ENCODE measurements at places on chromosomes 12 and 14.

DNA sequence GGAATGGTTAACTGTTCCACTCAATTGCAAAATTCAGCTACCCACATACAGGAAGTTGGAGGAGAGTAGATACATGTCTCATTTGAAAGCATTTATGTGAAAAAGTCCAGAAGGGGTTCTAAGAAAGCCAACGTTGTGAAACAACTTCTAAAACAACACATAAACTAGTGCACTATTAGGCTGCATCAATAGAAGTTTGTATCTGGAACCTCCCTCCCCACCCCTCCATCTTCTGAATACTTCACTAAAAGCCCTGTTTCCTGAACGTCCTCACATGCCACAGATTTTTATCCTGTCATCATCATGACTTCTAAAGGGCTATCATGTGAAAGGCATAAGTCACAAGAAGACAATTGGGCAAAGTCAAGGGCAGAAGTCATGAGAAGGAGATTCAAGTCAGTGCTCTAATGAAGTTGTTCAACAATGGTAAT lies 5.5 kb downstream of the KRT79 start:
- DNase-seq = no peak

- no peak for DNase-seq
Observed at GRCh38 chr12:20523658-20524057, 155.3 kb downstream of the PDE3A start.

- DNase-seq = no peak
Observed at GRCh38 chr14:52112336-52113018, 43.6 kb upstream of the NID2 start.

- DNase-seq = peak; percentile 34
Observed at GRCh38 chr12:18224745-18225144, 36.6 kb upstream of the PIK3C2G start.

DNA sequence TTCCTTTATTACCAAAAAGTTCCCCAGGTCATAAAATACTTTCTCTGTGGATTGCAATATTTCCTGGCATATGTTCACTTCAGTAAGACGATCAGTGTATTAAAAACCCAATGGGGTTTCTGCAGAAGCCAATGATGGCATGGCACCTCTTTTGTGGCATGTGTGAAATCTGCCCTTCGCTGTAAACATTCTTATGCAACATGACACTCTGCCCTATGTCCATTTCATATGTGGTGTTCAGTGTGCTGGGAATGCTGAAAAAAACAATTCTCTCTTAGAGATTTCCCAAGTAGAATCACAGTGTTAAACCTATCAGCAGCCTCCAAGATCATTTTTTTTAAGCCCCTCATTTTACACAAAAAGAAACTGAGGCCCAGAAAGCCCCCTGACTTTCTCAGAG lies 2.3 kb upstream of the MYBPC1 start:
- DNase-seq = no peak

GRCh38 chr14:104387022-104388010 lies 192.2 kb upstream of the C14orf180 start:
- no peak for DNase-seq

- DNase-seq = no peak
Observed at GRCh38 chr14:60566101-60566500, 57.2 kb downstream of the SIX6 start.

GRCh38 chr14:51566831-51567582 lies 84.7 kb upstream of the FRMD6 start:
- no peak for DNase-seq

DNA sequence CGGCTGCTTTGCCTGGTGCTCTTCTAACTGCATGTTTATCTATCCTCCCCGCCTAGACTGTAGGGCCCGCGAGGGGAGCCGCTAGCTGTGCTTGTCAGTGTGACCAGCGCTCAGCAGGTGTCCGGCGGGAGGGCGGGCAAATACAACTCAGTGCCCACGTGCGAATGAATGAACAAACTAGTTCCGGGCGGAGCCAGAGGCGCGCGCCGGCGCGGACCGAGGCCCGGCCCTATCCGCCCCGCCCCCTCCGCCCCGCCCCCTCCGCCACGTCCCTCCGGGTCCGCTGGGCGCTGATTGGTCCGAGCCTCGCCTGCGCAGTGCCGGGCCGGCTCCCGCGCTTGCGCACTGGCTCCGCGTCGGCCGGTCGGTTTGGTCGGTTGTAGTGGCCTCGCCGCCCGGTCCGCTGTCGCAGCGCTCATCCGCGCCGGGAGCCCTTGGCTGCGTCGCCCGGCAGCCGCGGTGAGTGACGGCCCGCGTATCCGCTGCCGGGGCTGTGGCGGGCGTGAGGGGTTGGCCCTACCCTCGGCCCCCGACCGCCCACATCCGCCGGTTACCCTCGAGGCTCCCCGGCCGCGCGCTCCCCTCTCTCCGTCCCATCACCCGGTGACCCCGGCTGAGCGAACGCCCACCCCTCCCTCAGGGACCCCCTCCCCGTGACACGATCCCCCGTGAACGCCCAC lies 60.0 kb downstream of the DDX51 start:
- peak; percentile 87 for DNase-seq

Measured in renal pelvis (tissue), 12 donors.